ENCODE measurements at places on chromosomes 12 and 14. TPM values are rescaled to one million over a fixed set of nuclear protein-coding genes. Genes with fewer than 3 reads are reported as not detected.
A peak's percentile ranks its signal among the peaks of the same experiment; 100 is the strongest.

DNA sequence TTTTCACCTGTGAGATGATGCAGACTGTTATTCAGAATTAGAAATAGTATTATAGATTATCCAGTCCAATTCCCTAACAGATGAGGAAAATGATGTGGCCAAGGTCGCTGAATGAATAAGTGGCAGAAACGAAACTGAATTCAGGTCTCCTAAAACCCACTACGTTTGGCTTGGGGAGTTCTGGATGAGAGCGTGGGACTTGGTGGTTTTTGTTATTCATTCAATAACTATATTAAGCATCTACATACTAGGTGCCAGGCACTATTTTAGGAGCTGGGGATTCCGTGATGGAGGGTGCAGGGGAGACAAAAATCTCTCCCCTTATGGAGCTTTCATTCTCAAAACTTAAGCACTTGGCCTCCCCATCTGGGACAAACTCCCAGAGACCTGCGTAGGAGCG lies 813 bp upstream of the CCDC184 start:
- peaks cover 16% of the 10 kb centered on the region for H3K4me1 ChIP-seq
- no peak for DNase-seq
- H3K4me3 ChIP-seq, result peak overlapping the region; percentile 91
- H3K27me3 ChIP-seq, result peaks cover 12% of the 10 kb centered on the region
- no peaks in the 10 kb centered on the region for H3K36me3 ChIP-seq

- no peaks in the 10 kb centered on the region for H3K27me3 ChIP-seq
- H3K27ac ChIP-seq, result no peak overlapping the region
- H3K4me3 ChIP-seq, result no peak overlapping the region
- DNase-seq, result no peak
- peaks cover 12% of the 10 kb centered on the region for H3K4me1 ChIP-seq
- H3K36me3 ChIP-seq, result no peaks in the 10 kb centered on the region
Measured at GRCh38 chr12:46471404-46471803, 98.8 kb upstream of the SLC38A2 start.

DNA sequence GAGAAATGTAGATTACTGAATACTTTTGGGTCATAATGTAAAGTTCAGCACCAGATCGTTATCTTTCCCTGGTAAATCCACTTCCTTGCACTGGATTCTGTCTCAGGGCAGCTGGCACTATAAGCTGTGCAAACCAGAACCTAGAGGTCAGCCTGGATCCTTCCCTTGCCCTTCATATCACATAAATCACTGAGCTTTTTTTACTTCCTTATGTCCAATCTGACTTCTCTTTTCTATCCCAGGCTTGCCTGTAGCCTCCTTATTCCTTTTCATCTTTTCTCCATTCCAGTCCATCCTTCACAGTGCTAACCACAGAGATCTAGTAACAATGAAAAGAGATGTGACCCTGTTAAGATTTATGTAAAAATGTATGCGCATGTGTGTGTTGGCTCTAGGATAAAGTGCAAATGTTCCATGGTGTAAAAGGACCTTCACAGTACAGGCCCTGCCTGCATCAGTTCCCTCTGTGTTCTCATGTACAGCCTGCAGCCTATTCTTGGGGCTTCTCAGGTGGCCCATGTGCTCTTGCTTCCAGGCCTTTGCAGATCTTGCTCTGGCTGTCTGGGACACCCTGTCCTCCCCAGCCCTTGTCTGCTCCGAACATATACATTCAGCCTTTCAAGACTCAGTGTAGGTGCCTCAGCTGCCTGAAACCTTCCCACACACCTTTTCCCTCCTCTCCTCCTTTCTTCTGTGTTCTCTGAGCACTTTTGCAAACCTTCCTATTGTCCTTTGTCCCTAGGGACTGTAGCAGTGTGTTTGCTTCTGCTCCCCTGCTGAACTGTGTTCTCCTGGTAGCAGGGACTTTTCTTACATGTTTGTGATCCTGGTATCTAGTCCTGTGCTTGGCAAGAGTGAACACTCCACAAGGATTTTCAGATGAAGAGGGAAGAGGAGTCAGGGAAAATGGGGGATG lies 30.0 kb downstream of the PELI2 start:
- no peaks in the 10 kb centered on the region for H3K36me3 ChIP-seq
- no peak for DNase-seq
- H3K4me1 ChIP-seq, result no peaks in the 10 kb centered on the region
- no peak overlapping the region for H3K4me3 ChIP-seq

GRCh38 chr12:10331642-10332239 lies 24.1 kb downstream of the KLRD1 start:
- H3K36me3 ChIP-seq, result no peaks in the 10 kb centered on the region
- DNase-seq, result no peak
- H3K4me1 ChIP-seq, result no peaks in the 10 kb centered on the region
- no peak overlapping the region for H3K4me3 ChIP-seq
- no peak overlapping the region for H3K27ac ChIP-seq

GRCh38 chr14:101072945-101073597 lies 169.5 kb upstream of the RTL1 start:
- H3K27me3 ChIP-seq, result no peaks in the 10 kb centered on the region
- no peak for DNase-seq
- H3K36me3 ChIP-seq, result no peaks in the 10 kb centered on the region
- no peaks in the 10 kb centered on the region for H3K4me1 ChIP-seq

DNA sequence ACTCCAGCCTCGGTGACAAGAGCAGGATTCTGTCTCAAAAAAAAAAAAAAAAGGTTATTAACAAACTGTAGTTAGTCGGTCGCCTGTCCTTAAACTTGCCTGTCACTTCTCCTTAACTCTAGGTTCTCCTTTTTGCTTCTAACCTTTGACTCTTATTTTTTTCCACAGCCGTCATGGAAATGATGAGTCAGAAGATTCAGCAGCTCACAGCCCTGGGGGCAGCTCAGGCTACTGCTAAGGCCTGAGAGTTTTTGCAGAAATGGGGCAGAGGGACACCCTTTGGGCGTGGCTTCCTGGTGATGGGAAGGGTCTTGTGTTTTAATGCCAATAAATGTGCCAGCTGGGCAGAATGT lies 418 bp upstream of the MYG1 start:
- peak overlapping the region; percentile 87 for H3K4me3 ChIP-seq
- H3K4me1 ChIP-seq, result peaks cover 46% of the 10 kb centered on the region
- DNase-seq, result peak; percentile 20
- no peaks in the 10 kb centered on the region for H3K27me3 ChIP-seq
- peaks cover 20% of the 10 kb centered on the region for H3K36me3 ChIP-seq
- H3K27ac ChIP-seq, result peak overlapping the region; percentile 63

The FOXG1 gene
- not detected for total RNA-seq

All from CD8-positive, alpha-beta memory T cell (primary cell).